Hair follicle dermal papilla cell (primary cell): ENCODE measurements at places on chromosomes 2 and 18. TPM values are rescaled to one million over a fixed set of nuclear protein-coding genes. Genes with fewer than 3 reads are reported as not detected.

Gene IL18R1
- 1.3 and 5.7 TPM in 2 replicates for total RNA-seq

Gene PLEKHH2
- 5.6 and 11.4 TPM in 2 replicates for total RNA-seq

Gene UGT1A4
- total RNA-seq = not detected in 2 replicates

Gene TBR1
- under 0.01 TPM in 1 of 2 replicates, not detected in the other for total RNA-seq

Gene COLEC11
- 0.16 TPM in 1 of 2 replicates, not detected in the other for total RNA-seq

Gene LAMA1
- total RNA-seq = 1.7 and 1.9 TPM in 2 replicates

Gene GNLY
- not detected in 2 replicates for total RNA-seq

Gene RANBP2
- 65.1 and 77.2 TPM in 2 replicates for total RNA-seq
